NCI-H748 treated with DMSO at 0.1 percent for 48 hours (cell line): ENCODE measurements at places on chromosomes 13 and 19.
A peak's percentile ranks its signal among the peaks of the same experiment; 100 is the strongest.

DNA sequence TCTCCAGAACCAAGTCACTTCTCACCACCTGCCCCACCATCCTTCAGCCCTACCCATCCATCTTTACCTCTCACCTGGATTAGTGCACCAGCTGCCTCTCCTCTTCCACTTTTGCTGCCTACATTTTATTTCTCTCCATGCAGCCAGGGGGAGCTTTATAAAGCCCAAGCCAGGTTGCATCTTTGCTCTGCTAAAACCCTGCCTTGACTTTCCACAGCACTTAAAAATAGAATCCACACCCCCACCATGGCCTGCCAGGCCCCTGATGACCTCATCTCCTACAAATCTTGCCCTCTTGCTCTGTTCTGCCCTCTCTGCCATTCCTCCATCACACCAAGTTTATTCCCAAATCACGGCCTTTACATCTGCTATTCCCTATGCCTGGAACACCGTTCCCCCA, 1.8 kb downstream of the HOOK2 start:
- DNase-seq = no peak

GRCh38 chr19:39038098-39038497, 5.7 kb upstream of the FBXO27 start:
- DNase-seq = peak; percentile 16

GRCh38 chr13:61700181-61700580, 284.5 kb upstream of the PCDH20 start:
- no peak for DNase-seq

DNA sequence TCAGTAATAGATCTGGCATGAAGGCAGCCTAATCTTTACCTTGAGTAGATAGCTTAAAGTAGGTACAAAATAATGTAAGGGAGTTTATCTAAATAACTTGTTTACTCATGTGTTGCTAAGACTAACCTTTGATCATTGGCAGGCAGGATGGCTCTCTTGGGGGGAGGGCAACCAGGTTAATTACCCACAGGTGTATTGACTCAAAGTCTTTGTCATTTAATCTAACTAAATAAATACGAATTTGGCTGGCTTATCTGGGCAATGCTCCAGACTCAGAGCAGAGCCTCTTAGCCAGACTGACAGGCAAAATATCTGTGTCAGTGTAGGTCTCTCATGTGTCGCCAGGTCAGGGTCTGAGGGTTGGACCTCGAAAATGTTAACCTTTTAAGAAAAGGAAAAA, 283.4 kb upstream of the KLHL1 start:
- peak; percentile 92 for DNase-seq

DNA sequence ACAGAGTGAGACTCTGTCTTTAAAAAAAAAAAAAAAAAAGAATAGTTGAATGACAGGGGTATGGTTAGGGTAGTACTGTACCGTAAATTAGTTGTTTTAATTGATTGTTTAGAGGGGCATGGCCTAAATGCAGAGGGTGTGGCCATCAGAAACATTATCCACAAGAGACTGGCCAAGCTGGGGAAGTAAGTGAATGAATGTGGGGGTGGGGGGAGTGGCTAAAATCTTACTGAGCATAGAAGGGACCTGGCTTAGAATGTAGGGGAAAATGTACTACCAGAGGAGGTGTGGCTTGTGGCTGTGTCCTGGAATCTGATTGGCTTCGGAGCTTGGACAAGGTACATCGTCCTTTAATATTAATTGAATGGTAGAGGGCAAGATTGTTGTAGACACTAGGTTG, 3.8 kb downstream of the BCL2L12 start:
- no peak for DNase-seq

DNA sequence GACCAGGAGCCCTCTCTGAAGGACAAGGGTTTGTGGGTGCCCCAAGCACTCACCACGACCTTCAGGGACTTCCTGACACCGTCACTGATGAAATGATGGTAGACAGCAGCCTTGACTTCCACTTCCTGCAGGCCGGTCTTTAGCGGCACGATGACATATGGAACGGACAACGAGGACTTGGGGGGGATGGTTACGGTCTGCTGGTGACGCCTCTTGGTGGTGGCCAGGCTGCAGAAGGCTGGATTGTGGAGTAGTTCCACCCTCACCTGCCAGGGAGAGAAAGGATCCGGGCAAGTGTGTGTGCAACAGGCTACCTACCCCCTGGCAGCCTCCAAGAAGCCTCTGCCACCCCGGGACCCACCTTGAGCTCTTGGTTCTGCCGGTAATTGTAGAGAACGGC, 23.2 kb downstream of the C3 start:
- DNase-seq = no peak

- no peak for DNase-seq
Observed at GRCh38 chr13:35484384-35484783, 7.9 kb upstream of the MAB21L1 start.

DNA sequence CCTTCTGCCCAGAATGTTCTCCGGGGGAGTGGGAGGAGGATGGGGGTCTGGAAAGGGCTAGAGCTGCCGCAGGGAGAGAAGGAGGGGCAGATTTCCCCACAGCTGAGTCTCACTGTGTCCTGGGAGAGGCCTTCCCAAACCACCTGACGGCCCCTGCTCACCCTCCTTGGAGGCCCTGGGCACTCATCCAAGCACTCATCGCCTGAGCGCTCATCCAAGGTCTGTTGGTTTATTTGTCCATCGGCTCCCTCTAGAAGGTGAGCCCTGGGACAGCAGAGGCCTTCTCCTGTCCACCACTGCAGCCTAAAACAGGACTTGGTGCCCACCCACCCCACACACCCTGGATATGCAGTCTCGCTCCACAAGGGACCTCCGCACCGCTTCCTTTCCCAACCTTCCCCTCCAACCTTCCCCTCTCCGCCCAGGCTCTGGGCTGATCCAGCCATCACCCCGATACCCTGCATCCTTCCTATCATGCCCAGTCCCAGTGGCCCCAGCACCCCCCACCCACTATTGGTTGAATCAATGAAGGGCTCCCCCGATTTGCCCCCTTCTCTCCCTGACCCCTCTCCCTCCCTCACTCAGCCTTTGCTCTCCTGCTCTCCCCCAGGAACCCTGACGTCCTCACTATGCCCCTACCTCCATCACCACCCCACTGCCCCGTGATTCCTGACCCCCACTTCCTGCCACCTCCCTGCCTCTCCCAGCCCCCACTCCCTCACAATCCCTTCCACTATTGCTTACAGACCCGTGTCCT, 1.7 kb downstream of the UBXN6 start:
- DNase-seq = no peak

DNA sequence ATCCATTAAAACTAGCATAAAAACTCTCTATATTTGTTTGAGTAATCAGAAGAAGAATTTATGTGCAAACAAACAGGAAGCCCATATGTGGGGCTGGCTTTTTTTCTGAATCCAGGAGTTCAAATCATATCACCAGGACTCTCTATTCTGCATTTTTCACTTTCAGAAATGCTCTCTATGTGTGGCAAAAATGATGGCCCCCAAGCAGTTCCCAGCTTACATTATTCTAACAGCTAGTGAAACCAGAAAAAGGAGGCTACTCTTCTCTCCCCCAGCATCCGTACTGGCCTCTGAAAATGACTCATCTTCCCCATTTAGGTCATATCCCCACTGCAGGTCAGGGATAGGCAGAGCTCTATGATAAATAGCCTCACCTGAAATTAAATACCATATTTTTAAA, 20.4 kb downstream of the RBM26 start:
- DNase-seq = no peak

- no peak for DNase-seq
Observed at GRCh38 chr13:23963184-23963931, 66.1 kb upstream of the C1QTNF9B start.

DNA sequence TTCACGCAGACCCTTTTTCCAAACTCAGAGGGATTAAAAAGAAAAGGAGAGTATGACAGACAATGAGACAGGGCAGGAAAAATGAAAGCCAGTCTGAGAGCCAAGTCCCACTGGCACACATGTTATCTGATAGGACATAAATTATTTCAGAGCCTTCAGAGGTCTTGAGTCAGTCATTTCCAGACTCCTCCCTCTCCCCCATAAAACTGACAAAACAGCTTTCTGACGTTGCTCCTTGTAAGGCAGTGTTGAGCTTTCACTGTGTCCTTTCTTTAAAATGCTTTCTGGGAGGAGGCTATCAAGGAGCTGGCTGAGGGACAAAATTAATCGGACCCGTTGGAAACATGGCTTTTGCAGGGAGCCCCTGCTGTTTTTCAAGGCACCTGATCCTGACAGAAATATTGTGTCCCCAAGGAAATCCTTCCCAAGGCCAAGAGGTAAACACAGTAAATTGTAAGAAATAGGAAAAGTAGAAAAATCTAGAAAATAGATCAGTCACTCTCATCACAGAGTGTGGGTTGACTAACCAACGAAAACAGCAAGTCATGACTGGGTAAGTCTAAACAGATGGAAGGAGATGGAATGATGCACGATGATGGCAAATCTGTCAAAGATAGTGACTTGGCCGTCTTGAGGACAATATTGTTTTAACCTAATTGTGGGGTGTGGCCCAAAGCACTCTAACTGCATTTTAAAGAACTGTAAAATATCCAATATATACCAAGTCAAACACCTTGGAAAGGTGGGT, 89.7 kb downstream of the DCT start:
- DNase-seq = no peak

GRCh38 chr19:18320865-18321733, 1.8 kb downstream of the LSM4 start:
- no peak for DNase-seq

DNA sequence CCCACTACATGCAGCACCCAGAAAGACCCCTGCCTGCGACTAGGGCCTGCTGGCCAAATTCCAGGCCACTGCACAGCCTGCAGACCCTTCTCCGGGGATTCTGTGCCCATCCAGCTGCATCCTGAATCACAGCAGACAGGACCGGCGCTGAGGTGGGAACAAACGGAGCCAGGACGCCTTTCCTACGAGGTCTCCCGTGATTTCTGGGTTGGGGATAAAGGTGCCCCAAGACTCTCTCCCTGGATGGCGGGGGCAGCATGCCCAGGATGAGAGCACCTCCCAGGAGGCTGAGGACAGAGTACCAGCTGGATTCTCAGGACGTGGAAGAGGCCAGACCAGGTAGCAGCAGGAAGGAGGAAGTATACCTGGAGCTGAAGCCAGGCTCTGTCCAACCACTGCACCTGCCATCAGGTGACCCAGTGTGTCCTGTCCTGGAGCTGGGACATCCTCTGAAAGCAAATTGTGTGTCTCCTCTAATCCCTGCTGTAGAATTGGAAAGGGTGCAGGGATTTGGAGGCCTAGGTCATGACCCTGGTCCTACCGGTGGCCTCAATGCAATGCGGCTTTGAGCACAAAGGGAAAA, 3.4 kb upstream of the FUT5 start:
- DNase-seq = no peak

- no peak for DNase-seq
Observed at GRCh38 chr13:74003374-74003773, 130.8 kb downstream of the KLF12 start.

DNA sequence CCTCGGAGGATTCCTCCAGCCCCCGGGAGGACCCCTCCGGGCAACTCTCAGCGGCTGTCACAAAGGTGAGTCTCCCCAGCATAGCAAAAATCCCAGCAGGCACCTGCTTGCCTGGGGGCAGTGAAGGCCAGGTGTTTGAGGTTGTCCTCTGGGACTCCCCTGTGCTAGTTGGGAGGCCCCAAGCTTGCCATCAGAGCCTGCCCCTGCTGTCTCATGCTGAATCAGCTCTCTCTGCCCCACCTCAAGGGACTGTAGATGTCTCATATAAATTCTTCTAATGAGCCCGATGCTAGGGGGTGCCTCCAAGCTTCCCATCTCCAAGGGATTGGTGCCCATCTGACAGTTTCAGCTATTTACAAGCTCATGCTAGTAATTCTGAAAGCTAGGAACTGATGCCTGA, 53.6 kb downstream of the NWD1 start:
- no peak for DNase-seq

GRCh38 chr13:35252536-35253205, 223.8 kb downstream of the MAB21L1 start:
- no peak for DNase-seq

DNA sequence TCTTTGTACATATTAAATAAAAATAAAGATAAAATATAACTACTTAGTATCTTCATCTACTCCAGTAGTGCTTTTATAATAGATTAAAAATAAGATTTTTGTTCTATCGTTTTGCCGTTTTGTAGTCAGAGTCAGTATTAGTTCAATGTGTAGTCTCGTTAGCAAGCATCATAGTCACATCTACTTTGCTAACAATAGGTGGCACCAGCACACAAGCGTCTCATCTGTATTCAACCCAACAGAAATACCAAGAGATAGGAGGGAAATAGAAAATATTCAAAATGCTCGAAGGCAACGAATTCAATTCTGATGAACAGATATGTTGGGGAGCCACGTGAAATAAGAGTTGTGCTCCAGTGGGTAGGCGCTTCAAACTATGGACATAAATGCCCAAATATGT, 21.4 kb upstream of the MICU2 start:
- peak; percentile 87 for DNase-seq

DNA sequence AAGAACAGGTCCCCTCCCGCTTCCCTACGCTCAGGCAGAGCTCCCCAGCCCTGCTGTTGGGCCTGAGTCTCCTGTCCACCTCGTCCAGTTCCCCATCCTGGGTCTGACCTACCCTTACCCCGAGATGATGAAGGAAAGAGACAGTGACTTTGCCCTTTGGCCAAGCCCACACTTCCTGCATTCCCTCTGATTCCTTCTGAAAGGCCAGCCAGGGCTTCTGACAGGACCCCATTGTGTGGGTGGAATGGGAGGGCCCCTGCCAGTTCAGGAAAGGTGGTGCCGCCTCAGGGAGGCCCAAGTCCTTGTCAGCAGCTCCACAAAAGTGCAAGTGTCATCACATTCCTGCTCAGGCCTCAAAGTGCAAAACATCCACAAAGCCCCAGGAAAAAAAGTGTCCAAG, 177.8 kb downstream of the PAN3 start:
- DNase-seq = no peak

GRCh38 chr19:16327911-16328823, 3.5 kb downstream of the KLF2 start:
- DNase-seq = no peak

- no peak for DNase-seq
Observed at GRCh38 chr13:100389617-100390016, 199.0 kb downstream of the GGACT start.

DNA sequence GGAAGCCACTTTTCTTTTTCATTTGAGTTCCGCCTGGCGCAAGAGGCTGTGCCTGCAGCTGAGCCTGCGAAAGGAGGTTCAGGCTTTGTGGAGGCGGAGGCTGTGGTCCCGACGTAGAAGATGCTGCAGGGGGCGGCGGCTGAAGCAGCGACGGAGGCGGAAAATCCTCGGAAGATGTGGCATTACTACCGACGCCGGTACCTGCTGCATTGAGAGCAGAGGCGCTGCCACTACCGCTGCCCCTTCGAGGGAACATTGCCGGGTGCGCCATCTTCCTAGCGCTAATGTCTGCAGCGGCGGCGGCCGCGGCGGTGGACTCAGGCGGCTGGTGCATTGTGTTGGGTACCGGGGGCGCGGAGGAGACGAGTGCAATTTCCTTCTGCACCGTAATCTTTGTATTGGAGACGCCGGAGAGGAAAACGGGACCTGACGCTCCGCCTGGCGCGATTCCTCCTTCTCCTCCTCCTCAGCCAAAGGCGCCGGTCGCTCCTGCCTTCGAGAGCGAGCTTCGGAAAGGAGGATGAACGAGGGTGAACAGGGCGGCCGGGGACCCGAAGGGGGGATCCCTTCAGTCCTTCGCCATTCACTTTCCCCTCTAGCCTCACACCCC, at the start of gene TSC22D1:
TSC22D1 (minus strand) TSS at position 590 of the 610 bp plus-strand sequence; CDS start at position 334, 256 bp downstream.
- peak; percentile 32 for DNase-seq

- DNase-seq = no peak
Observed at GRCh38 chr13:89568276-89568675, 1779.2 kb upstream of the MIR17HG start.
